ENCODE measurements at places on chromosomes 7 and 10. TPM values are rescaled to one million over a fixed set of nuclear protein-coding genes. Genes with fewer than 3 reads are reported as not detected.

The AFAP1L2 gene
- 0.05 TPM for polyA plus RNA-seq

GRCh38 chr10:113004069-113004618 lies 54.1 kb downstream of the TCF7L2 start:
- no peak for DNase-seq

GRCh38 chr7:52151559-52151958 lies 835.0 kb upstream of the COBL start:
- no peak for DNase-seq

GRCh38 chr7:135181929-135182678 lies 11.6 kb upstream of the CYREN start:
- DNase-seq: no peak

Data from AG04450 (cell line).